ENCODE measurements at places on chromosomes 1 and 21.

DNA sequence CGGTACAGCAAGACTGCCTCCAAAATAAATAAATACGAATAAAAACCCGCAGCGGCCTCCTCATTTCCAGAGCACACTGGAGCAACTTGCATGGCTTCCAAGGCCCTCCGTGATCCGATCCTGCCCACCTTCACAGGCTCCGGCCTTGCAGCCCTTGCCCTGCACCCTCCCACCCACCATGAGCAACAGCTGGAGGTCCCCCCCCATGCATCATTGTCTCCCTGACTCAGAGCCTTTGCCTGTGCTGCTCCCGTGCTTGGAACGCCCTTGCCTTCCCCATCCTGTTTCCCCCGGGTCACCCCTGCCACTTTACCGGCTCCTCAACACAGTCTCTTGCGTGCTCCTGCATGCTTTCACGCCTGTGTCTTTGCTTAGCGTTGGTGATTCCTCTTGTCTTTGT is 71.0 kb upstream of the ANGPTL1 start:
- DNase-seq = no peak

DNA sequence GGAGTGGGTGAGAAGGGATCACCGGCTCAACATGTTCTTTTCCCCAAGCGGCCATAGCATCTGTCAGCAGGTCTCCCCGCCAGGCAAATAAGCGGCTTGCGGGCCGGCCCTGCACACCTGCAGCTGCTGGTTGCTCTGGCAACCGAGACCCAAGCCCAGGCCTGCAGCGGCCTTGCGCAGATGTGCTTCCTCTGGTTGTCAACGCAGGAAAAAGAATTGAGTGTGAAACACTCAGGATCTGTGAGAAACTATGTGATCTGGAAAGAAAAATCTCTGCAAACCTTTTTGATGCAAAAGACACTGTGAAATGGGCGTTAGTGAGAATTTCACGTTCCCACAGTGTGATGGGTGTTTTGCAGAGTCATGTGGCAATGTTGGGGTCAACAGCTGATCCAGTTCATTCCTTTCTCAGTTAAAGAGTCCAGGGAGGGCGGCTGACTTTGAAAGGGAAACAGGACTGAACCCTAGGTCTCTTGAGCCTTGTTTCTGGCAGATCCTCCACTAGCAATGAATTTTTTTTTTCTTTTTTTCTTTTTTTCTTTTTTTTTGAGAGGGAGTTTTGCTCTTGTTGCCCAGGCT is 28.4 kb downstream of the TOMM20 start:
- DNase-seq = no peak

DNA sequence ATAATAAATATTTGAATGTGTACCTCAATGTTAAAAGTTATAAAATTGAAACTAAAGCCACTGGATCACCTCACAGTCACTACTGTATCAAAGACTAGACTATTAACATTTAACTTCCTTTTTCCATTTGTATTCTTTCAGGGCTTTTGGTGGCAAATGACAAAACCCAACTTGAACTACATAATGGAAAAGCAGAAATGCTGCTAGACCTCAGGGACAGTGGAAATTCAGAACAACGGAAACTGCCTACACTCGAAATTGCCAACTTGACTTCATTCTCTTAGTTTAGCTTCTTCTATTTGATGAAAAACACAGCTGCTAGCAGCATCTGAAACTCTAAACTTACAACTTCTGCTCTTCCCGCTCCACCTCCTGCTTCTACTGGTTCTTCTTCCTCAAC is 34.9 kb upstream of the NTNG1 start:
- no peak for DNase-seq

DNA sequence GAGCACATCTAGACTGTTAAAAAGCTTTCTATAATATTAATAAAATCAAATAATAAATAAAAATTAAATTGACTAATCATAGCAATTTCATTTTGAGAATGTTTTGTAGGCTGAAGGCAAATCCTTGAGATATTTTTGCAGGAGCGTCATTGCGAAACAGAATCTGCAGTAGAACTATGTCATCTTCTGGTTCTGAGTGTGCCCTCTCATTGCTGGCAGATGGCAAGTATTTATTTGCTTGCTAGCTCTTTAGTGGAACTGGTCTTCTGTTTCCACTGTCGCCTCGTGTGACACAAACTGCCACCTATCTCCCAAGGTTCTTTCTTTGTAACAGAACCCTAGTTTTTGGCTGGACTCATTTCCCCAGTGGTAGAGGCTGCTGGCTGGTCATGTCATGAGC is 19.0 kb upstream of the IRF2BP2 start:
- DNase-seq = no peak
